ENCODE measurements at places on chromosomes 12 and 14.

DNA sequence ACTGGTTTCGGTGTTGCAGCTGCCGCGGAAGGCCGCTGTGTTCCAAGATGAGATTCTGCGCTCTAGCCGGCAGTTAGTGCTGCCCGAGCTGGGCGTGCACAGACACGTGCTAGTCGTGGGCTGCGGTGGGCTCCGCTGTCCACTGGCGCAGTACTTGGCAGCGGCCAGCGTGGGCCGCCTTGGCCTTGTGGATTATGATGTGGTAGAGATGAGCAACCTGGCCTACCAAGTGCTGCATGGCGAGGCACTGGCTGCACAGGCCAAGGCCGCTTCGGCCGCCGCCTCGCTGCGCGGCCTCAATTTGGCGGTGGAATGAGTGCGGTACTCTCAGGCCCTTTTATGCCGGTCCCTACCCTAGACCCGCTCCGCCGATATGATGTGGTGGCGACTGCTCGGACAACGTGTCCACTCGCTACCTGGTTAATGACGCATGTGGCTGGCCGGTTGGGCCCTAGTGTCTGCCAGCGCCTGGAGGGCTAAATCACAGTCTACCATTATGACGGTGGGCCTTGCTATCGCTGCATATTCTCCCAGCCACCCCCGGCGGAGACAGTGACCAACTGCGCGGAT, 102.2 kb downstream of the SNAPC1 start:
- DNase-seq: no peak

DNA sequence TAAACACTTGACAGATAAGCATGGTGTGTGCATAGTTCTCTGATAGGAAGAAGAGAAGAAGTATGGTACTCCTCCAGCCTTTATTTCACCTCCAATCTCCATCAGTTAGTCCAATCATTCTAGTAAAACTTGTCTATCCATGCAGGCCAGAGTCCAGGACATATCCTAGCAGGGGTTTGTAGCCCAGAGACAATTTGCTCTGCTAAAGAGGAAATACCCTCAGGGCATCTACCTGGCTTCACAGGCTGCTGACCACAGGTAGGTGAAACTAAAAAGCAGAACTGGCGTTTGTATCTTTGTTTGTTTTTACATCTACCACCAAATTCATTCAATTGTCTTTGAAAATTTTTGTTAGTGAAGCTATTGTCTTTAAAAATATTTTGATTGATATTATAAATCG, 717.6 kb downstream of the FSCB start:
- no peak for DNase-seq

GRCh38 chr12:75944097-75944904, 87.3 kb downstream of the PHLDA1 start:
- no peak for DNase-seq

GRCh38 chr14:41201696-41202095, 405.0 kb upstream of the LRFN5 start:
- no peak for DNase-seq

- DNase-seq: no peak
Observed at GRCh38 chr14:54893151-54893760, 9.4 kb downstream of the GCH1 start.

DNA sequence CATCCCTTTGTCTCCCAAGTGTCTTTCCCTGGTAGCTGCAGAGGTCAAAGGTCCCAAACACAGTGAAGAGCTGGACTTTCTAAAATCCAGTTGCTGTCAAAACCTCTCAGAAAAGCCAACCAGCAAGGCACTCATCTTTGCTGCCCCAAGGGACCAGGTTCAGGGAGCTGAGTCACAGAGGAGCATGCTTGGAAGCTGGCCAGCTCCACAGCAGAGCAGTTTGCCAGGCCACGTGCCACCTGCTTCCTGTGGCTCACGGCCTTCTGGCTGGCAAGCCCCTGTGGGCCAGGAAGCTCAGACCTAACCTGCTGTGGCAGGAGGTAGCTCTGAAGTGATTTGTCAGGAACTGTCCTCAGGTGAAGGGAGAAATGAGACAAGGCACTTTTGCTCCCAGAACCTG, 3.6 kb downstream of the ISCU start:
- no peak for DNase-seq

GRCh38 chr12:132407992-132408391, 78.6 kb upstream of the GALNT9 start:
- no peak for DNase-seq

GRCh38 chr12:104410326-104410725, 46.4 kb upstream of the CHST11 start:
- no peak for DNase-seq

GRCh38 chr12:109218996-109219395, 90.1 kb downstream of the FOXN4 start:
- DNase-seq: no peak

- no peak for DNase-seq
Observed at GRCh38 chr14:44756554-44756953, 205.2 kb downstream of the KLHL28 start.

DNA sequence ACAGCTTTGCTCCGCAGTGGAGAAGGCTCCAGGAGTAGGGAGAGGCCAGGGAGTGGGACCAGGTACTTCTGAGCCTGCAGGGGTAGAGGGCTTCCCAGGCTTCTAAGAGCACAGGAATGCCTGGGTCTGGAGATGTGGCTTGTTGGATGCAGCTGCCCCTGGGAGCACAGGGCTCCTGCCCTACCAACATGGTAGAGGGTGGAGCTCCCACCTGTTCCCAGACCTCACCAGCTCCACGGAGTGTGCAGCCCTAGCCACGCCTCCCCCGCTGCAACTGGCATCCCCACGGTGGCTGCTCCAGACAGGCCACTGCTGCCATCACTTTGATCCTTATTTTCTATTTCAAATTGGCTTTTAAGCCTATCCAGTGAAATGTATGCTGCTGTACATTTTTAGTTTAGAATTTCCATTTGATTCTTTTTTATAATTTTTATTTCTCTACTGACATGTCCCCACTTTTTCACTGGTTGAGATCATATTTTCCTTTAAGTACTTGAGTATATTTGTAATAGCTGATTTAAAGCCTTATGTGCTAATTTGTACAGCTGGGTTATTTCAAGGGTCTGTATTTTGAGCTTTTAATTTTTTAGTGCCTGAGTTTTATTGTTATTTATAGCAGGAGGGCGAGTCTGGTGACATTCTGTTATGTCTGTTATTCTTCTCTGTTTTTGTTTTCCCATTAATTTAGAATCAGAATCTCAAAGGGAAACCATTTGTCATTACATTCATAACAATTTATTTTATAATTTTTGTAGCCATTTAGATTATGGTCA, 78.0 kb downstream of the DERA start:
- DNase-seq: no peak

GRCh38 chr14:69635981-69636639, 24.7 kb downstream of the SUSD6 start:
- no peak for DNase-seq

DNA sequence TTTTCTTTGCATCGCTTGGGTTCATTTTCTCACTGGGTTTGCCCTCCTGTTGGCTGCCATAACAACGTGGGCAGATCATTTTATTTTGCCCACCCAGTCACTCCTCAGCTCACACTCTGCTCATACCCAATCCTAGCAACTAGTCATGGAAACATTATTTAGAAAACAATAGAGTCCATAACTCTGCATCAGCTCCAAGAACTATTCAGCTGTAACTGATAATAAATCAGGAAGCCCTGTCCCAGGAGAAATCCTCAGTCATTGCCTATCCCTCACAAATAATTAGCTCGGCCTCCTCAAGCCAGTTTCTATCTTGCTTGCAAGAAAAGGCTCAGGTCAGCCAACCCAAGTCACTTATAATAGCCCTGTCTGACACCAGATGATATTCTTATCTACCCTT, 43.2 kb downstream of the RTN1 start:
- no peak for DNase-seq

DNA sequence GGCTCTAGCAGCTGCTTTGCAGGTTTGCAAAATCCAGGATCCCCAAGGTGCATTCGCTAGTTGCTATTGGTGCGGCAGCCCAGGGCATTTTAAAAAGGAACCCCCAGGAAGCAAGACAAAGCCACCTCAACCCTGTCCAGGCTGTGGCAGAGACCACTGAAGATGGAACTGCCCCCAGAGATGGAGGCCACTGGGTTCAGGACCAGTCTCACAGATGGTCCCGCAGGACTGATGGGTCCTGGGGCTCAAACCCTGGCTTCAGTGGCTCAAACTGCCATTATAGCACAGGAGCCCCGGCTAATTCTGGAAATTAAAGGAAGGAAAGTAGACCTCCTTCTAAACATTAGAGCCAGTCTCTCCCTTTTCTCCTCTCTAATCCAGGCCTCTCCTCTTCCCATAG, 79.8 kb upstream of the TSPAN11 start:
- no peak for DNase-seq

DNA sequence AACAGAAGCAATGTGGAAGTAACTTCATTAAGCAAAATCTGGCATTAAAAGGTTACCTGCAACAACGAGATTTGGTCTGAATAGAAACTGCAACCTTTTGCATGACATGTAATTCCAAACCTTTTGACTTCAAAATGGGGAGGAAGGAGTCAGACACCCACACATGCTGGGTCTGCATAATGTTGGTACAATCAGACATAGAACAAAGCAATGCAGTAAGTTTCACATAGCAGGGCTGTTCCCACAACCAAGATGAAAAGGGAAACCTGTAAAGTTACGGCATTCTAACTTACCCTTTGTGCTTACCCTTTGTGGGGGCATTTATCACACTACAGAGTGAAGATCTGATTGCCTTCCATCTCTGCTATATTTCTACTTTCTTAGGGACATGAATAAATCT, 10.1 kb upstream of the SLC35F4 start:
- DNase-seq: no peak

DNA sequence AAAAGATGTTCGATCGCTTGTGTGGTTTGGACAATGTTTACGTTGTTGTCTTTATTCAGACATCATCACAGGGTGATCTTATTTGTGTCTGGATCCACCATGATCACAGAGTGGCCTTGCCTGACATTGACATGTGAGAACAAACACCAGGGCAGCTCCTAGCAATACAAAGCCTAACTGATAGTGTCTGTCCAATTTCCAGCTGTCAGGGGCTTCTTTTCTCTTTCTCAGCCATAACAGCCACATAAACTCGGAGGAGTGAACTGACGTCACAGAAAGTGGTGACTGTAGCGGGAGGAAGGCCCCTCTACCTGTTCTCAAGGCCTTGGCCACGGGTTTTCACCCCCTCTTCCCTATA, 5.8 kb upstream of the SLC6A13 start:
- DNase-seq: no peak

DNA sequence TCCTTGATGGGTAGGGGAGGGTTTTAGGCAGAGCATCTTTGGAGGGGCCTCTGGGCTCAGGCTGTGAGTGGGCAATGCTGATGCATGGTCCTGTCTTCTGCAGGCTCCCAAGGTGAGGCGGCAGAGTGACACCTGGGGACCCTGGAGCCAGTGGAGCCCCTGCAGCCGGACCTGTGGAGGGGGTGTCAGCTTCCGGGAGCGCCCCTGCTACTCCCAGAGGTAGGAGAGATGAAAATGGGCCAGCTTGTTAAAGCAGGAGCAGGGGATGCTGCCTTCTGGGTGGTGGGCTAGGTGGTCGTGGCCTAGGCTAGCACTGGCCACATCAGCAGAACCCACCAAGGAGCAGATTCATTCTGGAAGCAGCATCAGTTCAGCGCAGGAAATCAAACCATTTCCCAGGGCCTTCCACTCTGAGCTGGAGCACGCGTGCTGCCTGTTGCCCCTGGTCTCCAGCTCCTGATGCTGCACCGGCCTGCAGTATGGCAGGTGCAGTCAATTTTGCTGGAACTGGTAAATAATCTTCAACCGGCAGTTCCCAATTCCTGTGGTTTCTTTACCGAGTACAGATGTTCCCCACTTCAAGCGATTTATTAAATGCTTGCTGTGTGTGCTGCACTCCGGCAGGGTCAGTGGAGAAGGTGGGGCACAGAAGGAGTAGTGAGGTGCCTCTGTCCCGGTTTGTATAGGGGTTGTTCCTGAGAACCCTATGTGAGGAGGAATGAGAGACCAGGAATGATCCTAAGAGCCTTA, 7.4 kb downstream of the PAPLN start:
- DNase-seq: no peak

DNA sequence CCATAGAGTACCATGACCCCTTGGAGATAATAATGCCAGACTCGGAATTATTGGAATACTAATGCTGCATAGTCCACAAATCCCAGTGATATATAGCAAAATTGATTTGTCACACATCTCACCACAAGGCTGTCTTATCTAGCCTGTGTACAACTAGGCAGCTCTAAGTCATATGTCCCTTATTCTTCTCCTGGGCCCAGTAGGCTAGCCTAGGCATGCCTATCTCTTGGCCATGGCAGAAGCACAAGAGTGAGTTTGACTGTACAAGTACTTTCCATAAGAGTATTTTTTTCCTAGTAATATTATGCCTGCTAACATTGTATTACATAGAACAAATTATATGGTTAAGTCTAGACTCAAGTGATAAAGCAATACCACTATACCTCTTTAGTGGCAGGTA, 1122.1 kb upstream of the SEL1L start:
- DNase-seq: no peak

DNA sequence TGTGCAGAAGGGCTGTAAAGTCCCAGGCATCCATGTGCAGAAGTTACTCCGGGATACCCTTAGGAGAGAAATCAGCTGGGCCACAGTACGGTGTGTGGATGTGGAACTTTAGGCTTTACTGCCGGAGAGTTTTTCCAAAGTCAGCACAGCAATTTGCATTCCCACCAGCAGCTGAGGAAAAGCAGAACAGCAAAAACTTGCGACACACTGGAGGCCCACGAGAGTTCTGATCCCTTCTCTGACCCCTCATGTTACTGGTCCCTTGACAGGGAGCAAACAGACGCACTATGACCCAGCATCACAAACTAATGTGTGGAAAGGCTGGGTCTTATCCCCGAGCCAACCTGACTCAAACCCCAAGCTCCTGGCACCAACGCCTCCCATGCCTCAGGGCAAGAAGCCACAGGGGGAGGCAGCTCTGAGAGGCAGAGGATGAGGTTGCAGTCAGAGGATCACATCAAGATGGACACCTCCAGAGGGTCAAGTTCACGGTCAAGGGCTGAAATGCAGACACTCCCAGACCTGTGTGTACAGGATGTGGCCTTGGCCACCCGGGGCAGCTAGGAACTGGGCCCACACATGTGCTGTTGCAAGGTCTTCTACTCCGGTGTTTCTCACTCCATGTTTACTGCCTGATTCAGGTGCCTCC, 38.6 kb downstream of the CCDC88C start:
- no peak for DNase-seq

DNA sequence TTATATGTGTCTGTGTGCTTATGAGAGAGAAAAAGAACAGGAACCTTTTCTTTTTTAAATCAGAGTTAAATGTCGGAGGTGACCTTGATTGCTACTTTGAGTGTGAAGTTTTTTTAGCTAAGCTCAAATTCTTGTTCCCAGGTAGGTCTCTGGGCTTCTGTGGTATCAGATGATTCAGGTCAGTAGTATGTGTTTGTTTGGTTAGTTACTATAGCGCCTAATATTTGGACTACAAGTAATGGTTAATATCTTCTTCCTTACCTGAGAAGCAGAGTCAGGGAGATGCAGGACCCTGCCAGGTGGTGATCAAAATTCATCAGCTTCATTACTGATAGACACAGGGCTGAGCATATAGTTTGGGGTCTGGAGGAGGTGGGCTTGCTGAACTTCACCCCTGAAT, 30.8 kb downstream of the ADCK1 start:
- DNase-seq: no peak

DNA sequence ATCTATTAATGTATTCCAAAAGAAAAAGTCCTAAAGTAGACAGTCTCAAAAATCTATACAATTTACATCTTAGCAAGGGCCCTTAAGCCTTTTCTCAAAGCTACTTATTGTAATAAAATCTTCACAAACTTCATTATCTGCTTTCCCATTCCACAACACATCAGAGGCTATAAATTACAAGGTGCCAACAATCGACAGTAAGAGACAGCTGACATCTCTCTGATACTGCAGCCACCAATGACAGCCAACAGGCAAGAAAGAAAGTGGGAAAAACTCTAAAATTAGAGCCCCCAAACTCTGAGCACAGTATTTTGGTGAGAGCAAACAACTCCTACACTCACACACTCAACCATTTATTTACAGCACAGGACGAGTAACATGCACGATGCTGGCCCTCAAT, 2.2 kb downstream of the ANGEL1 start:
- DNase-seq: no peak
